ENCODE measurements at places on chromosomes 3 and 15. TPM values are rescaled to one million over a fixed set of nuclear protein-coding genes. Genes with fewer than 3 reads are reported as not detected.

DNA sequence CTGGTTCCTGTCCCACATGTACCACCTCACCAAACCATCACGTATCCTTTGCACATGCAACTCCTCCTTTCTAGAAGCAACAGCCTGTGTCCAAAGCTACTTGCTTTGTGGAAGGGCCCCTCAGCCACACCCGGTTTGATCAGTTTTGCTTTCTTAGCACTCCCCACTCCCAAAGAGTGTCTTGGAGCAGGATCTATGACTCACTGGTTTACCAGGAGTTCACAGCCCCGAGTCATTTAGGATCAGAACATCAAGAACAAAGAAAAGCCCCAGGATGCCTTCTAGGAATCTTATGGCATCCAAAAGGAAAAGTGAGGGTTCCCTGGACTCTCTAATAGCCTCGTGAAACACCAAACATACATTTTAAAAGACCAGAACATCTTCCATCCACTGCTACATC is 50.7 kb upstream of the IGF1R start:
- H3K4me1 ChIP-seq, result peaks cover 25% of the 10 kb centered on the region
- H3K27me3 ChIP-seq, result no peaks in the 10 kb centered on the region
- no peak overlapping the region for H3K4me3 ChIP-seq
- DNase-seq, result no peak
- H3K36me3 ChIP-seq, result no peaks in the 10 kb centered on the region

DNA sequence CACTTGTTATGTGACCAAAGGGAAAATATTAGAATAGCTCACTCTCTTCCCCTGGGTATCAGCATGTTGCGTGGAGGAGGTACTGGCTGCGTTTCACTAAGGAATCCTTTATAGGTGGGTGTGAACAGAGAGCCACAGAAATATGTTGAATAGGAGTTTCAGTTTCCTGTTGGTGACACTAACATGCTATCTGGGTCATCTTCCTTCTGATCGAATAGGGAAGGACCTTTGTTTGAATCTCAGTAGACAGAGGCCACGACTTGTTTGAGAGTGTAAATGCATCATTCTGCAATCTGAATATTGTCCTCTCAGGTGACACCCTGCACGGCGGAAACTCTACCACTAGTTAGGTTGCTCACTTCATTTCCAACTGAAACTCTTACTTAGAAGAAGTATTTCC is 157.9 kb upstream of the SLC2A2 start:
- peaks cover 17% of the 10 kb centered on the region for H3K36me3 ChIP-seq
- peaks cover 15% of the 10 kb centered on the region for H3K4me1 ChIP-seq
- no peaks in the 10 kb centered on the region for H3K27me3 ChIP-seq
- H3K27ac ChIP-seq, result no peak overlapping the region

- H3K4me1 ChIP-seq, result peaks cover 2% of the 10 kb centered on the region
- H3K27me3 ChIP-seq, result peaks cover 35% of the 10 kb centered on the region
- DNase-seq, result no peak
- no peaks in the 10 kb centered on the region for H3K36me3 ChIP-seq
- H3K27ac ChIP-seq, result no peak overlapping the region
Measured at GRCh38 chr3:41190509-41191284, 8.6 kb upstream of the CTNNB1 start.

DNA sequence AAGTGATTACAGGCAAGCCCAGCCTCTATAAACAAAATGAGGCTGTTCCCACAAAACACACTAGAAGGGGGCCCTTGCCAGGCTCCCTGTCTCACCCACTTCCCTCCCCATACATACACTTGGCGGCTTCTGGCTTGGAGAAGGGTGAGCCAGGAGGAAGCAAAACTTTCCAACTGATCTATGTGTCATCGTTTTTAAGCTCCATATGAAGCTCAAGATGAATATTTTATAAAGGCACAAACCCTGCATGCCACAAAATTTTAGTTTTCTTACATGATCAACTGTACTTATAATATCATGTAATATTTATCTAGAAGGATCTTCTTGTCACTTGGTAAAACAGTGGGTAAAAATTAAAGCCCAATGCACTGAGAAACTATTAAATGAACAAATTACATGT is 80.8 kb upstream of the TJP1 start:
- H3K4me3 ChIP-seq, result no peak overlapping the region
- no peak overlapping the region for H3K27ac ChIP-seq
- H3K4me1 ChIP-seq, result no peaks in the 10 kb centered on the region
- peaks cover 5% of the 10 kb centered on the region for H3K27me3 ChIP-seq
- no peaks in the 10 kb centered on the region for H3K36me3 ChIP-seq

DNA sequence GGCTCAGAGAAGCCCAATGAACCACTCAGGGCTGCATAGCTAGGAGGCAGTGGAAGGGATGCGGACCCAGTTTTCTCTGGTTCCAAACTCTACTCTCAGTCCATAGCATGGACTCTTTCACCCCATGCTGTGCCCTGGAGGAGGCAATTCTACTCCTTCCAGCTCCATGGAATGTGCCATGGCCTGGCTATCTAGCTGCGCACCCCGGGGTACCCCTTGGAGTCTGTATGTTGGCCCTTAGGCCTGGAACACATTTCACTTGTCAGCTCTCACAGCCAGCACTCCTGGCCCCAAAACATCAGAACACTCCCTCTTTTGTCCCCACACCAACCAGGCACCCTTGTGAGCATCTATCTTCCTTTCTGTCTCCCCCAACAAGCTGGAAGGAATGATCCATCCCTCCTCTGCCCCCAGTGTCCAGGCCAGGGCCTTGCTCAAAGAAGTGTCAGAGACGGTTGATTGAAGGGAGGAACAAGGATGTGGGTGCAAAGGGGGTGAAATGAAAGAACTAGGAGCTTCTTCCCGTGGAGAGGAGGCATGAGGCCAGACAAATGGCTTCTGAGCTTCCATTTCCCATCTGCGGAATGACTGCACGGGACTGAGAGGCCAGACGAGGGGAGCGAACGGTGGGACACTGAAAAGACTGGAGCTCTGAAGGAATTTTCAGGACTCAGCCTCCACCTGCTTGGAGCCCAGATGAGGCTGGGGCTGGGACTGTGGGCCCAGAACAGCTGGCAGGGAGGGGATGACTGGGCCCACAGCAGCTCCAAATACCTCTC is 2.8 kb downstream of the PRSS50 start:
- H3K27ac ChIP-seq, result no peak overlapping the region
- H3K27me3 ChIP-seq, result peaks cover 14% of the 10 kb centered on the region
- no peaks in the 10 kb centered on the region for H3K36me3 ChIP-seq
- H3K4me1 ChIP-seq, result no peaks in the 10 kb centered on the region

DNA sequence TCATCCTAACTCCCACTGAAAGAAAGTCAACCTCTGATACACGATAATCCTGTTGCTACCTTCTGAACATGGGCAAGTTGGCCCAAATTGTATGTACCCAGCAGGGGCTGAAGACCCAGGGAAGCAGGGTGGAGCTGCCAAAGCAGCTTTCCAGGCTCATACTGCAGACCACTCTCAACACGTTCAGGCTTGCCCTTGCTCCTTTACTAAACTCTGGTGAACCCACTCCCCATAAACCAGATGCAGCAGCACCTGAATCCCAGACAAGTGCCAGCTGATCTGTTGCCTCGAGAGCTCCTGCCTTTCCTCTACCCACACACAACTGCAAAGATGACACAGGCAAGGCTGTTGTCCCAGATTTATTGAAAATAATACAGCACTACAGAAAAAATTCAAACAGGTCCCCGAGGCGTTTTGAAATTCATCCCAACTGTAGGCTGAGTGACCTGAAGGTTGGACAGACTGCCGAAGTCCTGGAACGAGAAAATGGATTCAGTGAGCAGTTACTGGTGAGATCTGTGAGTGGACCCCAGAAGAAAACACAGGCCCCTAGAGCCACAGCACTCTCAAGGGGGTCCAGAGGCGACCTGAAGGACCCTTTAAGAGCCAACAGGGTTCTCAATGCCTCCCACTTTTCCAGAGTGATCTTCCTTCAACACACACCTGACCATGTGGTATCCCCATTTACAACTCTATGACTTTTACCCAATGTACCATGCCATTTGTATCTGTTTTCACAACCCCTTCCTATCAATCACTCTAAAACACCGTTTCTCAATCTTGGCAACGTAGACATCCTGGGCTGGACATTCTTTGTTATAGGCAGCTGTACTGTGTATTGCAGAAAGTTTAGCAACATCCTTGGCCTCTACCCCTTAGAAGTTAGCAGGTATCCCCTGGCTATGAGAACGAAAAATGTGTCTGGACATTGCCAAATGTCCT is 3.6 kb downstream of the RPS17 start:
- H3K4me3 ChIP-seq, result no peak overlapping the region
- H3K36me3 ChIP-seq, result peaks cover 40% of the 10 kb centered on the region
- H3K4me1 ChIP-seq, result peaks cover 23% of the 10 kb centered on the region
- peak overlapping the region; percentile 40 for H3K27ac ChIP-seq
- DNase-seq, result no peak

MEX3B gene
- 0.51 TPM for total RNA-seq

TCF12 gene
- total RNA-seq, result 78.1 TPM

LNP1 gene
- total RNA-seq, result 1.8 TPM

DUOXA1 gene
- 0.68 TPM for total RNA-seq

THSD4 gene
- not detected for total RNA-seq

All from activated naive CD8-positive, alpha-beta T cell treated with anti-CD3 and anti-CD28 coated beads, Interleukin-2, amount 10 ng/mL, durations not matched to agents 7 days and 5 days (primary cell).